ENCODE measurements at places on chromosomes 2 and 18. TPM values are rescaled to one million over a fixed set of nuclear protein-coding genes. Genes with fewer than 3 reads are reported as not detected.

FOXI3 gene
- 0.22 TPM for total RNA-seq

GRHL1 gene
- 3.4 TPM for total RNA-seq

ABCG8 gene
- total RNA-seq: 0.31 TPM

ST3GAL5 gene
- total RNA-seq: 9.4 TPM

MAP3K19 gene
- not detected for total RNA-seq

KIAA2012 gene
- 0.63 TPM for total RNA-seq

VWC2L gene
- 0.64 TPM for total RNA-seq

ELOA2 gene
- total RNA-seq: 0.52 TPM

- ATAC-seq: no peak
Observed at GRCh38 chr2:227627769-227628168, 10.5 kb downstream of the SCYGR4 start.

DNA sequence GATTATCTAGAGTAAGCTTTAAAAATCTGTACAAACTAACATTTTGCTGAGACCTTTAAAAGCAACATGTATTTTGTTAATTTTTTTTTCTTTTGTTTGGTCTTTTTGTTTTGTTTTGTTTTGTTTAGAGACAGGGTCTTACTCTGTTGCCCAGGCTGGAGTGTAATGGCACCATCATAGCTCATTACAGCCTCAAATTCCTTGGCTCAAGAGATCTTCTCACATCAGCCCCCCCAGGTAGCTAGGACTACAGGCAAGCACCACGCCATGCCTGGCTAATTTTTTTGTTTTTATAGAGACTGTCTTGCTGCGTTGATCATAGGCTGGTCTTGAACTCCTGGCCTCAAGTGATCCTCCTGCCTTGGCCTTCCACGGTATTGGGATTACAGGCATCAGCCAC is 23.1 kb downstream of the RBBP8 start:
- no peak for ATAC-seq

DNA sequence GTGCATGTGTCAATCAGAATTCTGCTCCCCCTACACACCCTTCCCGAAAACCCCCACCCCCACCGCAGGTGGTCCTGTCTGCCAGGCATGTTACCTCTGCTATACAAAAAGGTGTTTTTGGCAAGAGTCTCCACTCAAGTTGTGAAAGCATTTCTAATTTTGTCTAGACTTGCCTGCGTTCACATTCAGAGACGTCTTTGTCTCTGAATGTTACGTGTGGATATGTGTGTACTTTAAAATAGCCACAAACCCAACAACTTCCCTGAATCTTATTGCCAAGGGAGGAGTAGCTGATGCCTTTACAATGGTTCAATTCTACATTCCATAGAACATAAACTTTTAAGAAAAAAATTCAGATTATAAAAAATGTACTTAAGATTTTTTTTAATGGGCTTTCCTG is 66.6 kb downstream of the ITGA4 start:
- ATAC-seq: no peak

DNA sequence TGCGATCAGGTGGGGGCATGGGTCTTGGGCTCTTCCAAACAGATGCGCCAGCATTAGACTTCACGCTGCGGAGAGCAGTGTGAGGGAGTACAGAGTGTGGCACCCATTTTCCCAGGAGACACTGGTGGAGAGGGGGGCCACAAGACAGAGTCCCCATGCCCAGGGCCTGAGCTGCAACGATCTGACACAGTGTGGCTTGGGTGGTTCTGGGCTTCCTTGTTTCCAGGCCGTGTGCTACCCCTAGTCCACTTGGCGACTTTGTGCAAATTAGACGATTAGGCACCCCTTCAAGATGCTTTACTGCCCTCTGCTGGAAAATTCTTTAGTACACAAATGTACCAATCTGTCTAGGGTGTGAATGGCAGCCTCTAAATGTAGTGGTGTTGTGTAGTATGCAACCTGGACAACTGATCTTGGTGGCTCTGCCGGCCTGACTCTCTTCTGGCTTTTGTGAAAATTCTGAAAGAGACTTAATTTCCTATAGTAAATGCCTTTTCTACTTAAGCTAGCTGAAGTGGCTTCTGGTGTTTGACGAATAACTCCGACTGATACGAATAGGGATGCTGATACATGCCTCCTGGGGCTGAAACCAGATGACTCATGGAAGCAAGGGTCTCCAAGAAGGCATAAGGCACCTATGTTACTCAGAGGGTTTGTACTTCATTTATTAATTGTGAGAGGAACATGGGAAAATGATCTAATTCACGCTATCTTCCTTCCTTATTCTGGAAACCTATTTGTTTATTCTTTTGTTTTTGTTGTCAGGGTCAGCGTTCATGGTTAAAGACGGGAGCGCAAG is 92.3 kb upstream of the SMAD2 start:
- ATAC-seq: peak; percentile 88

GRCh38 chr2:166376873-166377272 is 1.1 kb upstream of the SCN9A start:
- no peak for ATAC-seq

- peak; percentile 29 for ATAC-seq
Observed at GRCh38 chr18:22223965-22224322, 54.6 kb downstream of the GATA6 start.

DNA sequence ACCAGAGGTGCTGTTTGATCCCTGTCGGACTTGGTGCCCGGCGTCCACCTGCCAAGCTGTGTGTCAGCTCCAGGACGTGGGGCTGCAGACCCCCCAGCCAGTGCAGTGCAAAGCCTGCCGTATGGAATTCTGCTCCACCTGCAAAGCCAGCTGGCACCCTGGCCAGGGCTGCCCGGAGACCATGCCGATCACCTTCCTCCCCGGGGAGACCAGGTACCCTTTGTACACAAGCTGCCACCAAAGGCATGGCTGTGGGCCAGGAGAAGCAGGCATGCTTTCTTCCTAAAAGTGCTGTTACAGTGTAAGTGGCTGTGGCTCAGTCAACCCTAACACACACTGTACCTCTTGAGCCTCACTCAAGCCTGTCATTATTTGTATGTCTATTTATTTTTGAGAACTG is 103.3 kb downstream of the RNF144A start:
- no peak for ATAC-seq

DNA sequence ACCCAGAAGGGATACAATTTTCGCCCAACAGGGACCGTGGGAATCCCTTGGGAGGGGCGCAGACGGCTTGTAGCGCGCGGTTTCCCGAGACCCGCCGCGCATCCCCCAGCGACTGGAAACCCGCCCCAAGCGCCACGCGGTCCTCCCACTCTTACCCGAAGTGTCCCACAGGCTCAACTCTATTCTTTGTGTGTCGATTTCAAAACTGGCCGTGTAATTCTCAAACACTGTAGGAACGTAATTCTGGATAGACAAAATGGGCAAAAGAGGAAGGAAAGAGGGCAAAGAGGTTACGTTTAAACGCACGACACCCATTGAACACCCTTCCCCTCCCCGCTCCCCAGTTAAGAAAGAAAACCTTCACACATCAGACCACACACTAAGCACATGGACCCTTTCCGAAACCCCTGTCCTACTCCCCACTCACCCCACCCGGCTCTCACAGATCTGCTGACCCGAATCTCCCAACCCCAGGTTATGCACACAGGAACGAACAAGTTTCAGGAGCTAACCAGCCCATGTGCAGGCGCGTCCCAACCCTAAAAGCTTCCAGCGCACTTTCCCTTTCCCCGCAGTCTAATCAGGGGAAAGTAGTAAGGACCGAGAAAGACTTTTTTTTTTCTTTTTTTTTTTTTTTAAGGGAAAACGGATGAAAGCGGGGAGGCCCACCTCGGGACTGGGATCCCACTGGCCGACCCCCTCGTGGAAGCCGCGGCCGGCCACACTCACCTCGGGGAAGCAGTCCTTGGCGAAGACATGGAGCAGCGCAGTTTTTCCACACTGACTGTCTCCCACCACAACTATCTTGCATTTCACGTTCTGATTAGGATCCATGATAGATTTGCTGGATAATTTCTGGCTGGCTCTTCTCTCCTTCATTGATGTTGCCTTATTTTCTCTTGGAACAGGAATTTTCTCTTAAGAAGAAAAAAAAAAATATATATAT is 655 bp downstream of the RND3 start:
- no peak for ATAC-seq

- ATAC-seq: no peak
Observed at GRCh38 chr2:71502941-71503738, 49.8 kb downstream of the DYSF start.

- ATAC-seq: no peak
Observed at GRCh38 chr2:179837408-179837807, 24.0 kb downstream of the ZNF385B start.

GRCh38 chr2:238790833-238791230 is 57.1 kb upstream of the TWIST2 start:
- peak; percentile 20 for ATAC-seq

- no peak for ATAC-seq
Observed at GRCh38 chr18:51726614-51727013, 529.1 kb upstream of the MEX3C start.

GRCh38 chr2:149017116-149017985 is 21.1 kb upstream of the LYPD6B start:
- ATAC-seq: peak; percentile 65

DNA sequence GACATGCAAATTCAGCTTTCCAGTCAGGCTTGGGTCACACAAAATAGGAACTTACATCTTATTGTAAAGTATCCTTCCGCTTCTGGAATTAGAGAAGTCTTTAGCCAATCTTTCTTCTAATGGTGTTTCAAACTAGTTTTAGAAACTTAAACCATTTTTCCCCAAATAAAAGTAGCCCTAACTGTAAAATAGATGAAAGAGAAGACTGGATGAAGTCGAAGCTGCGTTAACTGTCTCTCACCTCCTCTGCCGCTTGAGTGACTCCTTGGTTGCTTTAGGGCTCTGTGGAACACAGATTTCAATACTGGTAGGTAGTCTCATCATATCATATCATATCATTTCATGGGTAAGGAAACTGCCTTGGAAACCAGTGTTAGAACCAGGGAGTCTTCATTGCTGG is 498.4 kb downstream of the XIRP2 start:
- ATAC-seq: no peak

GRCh38 chr18:58266291-58266690 is 222.3 kb downstream of the NEDD4L start:
- no peak for ATAC-seq

GRCh38 chr2:10404324-10405143 is 43.6 kb downstream of the ODC1 start:
- ATAC-seq: peak; percentile 20

DNA sequence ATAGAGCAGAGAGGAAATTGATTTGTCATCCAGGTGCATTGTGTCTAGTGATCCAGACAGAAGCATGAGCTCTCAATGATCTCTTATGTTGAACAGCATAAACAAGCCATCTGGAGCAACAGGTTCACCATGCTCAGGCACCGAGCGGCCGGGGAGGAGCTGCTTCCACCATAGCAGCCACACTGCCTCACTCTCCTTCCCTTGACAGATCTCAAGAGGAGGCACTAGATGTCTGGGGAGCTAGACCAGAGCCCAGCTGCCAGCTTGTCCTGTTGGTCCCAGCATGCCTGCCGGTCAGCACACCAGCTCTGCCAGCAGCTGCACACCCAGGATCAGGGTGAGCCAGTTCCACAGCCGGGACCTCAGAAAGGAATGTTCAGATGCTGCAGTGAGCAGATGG is 17.5 kb upstream of the LONRF2 start:
- no peak for ATAC-seq

DNA sequence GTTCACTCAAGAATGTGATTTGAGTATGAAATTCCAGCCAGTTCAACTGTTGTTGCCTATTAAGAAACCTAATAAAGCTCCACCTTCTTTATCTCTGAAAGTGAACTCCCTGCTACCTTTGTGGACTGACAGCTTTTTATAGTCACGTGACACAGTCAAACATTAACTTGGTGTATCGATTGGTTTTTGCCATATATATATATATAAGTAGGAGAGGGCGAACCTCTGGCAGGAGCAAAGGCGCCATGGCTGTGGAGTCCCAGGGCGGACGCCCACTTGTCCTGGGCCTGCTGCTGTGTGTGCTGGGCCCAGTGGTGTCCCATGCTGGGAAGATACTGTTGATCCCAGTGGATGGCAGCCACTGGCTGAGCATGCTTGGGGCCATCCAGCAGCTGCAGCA is at the start of gene UGT1A1:
TSS of gene UGT1A1 (plus strand) at position 228 of the 400 bp plus-strand sequence. CDS start at position 246, 18 bp downstream.
- no peak for ATAC-seq

DNA sequence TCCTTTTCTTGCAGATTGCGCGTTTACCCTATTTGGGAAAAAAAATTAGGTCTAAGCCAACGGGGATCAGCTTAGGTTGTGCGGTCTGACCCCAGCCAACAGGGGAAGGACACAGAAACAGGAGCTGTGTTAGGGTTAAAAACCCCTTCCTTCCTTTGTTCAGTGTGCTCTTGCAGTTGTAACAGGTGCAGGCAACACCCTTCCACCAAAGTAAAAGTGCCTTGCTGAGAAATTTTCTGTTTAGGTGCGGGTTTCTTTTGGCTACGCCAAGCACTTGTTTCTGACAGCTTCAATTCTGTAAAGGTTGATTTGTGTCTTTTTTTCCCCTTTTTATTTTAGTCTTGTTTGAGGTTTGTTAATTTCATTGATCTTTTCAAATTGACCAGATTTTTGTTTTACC is 92.5 kb downstream of the PTPN4 start:
- ATAC-seq: no peak

- no peak for ATAC-seq
Observed at GRCh38 chr2:203097735-203098134, 83.1 kb downstream of the NBEAL1 start.

DNA sequence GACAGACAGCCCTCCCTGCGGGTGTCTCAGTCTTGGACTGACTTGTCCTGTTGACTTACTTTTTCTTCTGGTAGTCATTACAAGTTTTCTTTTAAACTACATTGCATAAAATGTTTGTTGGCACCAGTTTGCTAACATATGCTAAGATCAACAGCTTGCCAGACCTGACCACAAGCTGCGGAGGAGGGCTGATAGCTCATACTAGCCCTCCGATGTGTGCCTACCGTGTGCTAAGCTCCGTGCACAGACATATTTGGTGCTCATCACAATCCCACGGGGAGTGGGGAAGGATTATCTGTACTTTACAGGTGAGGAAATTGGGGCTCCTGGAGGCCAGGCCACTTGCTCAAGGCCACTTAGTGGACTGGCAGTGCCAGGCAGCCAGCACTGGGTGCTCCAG is 72.8 kb upstream of the YPEL5 start:
- peak; percentile 14 for ATAC-seq

- no peak for ATAC-seq
Observed at GRCh38 chr2:55437515-55438390, 18.1 kb upstream of the CCDC88A start.

DNA sequence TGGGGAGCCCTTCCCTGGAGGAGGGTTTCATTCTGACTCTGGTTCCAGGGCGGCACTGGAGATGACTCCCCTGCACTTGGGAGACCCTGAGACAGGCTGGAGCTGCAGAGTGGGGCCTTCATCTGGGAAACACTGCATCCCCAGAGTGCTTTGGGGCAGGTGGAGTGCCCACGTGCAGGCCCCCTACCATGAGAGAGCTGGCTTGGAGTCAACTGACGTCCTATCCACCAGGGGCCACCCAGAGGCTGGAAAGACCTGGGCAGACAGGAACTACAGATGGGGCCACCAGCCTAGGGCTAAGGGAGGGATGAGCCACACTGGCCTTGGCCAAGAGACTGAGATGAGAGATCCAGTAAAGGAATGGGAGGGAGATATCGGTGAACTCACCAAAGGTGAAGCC is 153.8 kb downstream of the ASB1 start:
- no peak for ATAC-seq

Measured in motor neuron (in vitro differentiated cells).